ENCODE measurements at places on chromosomes 6 and 20.

- no peak for DNase-seq
Measured at GRCh38 chr6:37987559-37987958, 168.0 kb downstream of the ZFAND3 start.

DNA sequence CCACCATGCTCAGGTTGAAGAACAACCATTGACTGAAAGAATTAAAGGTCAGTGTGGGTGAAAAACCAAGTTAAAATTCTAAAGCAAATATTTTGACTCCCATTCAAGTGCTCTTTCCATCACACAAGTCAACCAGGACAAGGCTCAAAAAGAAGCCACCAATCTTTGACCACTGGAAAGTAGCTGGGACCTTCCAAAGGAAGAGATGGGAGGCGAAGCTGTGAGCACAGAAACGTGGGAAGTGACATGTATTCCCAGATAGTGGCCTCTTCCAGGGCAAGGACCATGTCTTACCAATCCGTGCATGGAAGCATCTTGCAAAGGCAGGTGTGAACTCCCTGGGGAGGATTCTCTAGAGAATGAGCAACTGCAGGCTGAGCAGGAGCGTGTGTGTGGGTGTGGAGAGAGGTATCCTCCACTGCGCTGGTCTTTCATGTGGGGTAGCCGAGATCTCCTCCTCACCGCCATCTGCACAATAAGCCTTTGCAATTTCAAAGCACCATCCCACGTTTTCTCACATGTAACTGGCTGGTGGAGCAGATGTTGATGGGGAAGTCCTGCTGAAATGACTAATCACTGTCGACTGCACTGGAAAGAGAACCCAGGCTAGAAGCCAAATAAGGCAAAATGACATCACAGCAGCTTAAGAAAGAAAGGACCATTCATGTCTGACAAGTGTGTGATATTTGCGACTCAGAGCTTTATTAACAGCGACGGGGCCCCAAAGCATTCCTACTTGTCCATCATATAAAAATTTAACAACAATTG, 189.4 kb upstream of the RREB1 start:
- no peak for DNase-seq

DNA sequence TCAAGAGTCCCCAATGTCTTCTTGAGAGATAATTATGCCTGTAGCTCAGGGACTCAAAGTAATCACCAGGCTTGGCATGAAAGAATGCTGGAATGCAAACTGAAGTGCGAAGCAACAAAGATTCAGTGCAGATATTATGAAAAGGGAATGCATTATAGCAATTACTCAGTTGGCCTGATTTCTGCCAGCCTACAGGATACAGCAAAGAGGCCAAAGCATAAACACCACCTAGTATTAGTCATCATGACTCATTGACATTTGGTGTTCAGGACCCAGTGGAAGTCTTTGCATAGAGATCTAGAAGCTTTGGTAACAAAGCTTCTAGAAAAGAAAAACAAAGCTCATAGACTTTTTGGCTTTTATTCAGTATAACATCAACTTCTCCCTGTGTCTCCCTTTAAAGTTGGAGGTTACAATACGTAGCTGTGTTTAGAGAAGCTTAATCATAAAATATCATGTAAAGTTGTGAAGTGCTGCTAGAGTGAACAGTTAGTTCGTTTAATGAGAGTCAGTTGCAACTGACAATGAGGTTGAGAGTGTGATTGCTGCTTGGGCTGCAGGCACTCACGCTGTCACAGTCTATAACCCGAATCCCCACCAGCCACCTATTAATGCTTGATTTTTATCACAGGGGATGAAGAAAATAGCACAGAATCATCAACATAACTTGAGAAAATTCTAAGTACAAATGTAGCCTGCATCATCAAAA, 932.7 kb downstream of the TFAP2A start:
- DNase-seq, result no peak

DNA sequence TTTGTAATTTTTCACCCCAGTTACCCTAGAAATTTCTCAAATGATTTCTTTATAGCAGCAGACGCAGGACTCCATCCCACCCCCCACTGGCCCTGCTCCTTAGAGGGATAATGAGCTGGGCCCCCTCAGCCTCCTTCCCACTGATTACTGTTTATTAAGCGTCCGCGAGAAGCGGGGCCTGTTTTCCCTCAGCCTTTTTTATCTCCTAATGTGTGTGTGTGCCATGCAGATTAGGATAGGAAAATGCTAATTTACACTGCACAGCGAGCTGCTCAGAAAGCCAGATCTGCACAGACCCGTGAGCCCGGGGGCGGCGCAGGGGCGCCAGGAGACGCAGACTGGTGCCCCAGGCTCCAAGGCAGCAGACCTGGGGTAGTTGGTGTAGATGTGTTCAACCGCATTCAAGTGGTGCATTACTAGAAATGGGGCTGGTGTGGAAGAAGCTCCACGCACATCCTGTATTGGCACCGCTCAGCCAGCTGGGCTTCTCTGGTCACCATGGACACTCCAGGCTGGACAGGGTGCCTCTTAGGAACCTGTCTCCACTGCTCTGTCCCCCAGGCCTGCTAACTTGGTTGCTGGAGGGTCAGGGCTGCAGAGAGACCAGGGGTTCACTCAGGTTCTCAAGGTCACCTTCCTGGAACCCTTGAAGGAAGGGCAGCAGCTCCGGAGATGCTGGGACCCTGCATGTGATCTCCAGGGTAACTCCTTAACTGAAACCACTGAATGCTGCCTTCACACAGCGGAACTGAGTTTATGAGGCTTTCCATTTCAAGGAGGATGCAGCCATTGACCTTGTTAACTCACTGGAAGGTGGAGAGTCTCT, 256.3 kb downstream of the ERMARD start:
- DNase-seq, result no peak

- no peak for DNase-seq
Measured at GRCh38 chr6:88380083-88380482, 213.9 kb upstream of the CNR1 start.

DNA sequence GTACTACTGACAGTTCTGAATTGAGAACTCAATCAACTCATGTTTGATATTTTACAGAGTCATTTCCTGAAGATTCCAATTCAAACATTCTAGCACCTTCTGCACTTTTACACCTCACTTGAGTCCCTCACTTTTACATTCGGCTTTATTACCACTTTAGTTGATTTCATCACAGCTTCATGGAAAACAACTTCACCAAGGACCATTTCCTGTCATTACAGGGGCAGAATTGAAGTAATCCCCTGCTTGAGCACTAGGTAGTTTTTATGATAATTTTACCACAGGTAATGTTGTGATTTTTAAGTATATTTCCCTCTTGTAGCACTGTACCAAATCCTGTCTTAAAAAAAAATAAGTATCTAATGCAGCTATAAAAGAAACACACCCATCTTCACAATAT, 312.9 kb downstream of the BTBD9 start:
- DNase-seq, result no peak

- no peak for DNase-seq
Measured at GRCh38 chr6:127917766-127918165, 16.9 kb upstream of the THEMIS start.

DNA sequence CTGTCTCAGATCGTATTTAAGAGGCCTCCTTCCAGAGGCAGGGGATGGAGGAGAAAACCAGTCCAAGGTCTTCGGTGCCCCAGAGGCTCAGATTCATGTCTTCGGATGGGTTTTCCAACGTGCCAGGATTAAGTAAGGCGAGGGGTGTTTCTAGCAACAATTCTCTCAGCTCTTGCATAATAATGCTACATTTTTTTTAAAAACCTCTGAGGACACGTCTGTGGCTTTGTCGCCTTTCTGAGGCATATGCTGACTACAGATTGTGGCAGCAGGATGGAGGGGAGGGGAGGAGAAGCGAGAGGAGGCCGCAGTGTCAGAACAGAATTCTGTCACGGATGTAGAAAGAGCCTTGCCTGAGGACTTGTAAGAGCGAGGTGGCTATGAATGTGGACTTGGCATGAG, 17.7 kb upstream of the CCDC167 start:
- no peak for DNase-seq

- no peak for DNase-seq
Measured at GRCh38 chr6:39880594-39880993, 53.7 kb downstream of the MOCS1 start.

DNA sequence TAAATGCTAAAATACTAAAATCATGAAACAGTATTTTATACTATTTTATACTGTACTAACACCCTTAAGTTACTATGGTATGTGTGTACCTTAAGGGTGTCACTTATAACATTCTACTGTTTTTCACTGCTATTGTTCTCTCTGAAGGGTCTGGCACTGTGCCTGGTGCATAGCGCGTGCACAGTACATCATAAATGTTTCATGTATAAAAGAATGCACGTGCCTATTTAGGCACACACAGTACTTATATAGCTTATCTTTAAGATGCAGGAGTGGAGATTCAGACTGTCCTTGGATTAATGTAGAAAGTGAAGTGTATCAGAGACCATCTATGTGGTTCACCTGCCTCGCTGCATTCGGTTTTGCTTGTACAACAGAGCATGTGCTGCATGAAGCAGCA, 64.0 kb upstream of the SGK1 start:
- no peak for DNase-seq

GRCh38 chr20:51574248-51575033, 31.9 kb upstream of the NFATC2 start:
- DNase-seq, result no peak

GRCh38 chr20:57385940-57386339, 5.3 kb upstream of the RBM38 start:
- no peak for DNase-seq

GRCh38 chr6:82362878-82363427, 664 bp upstream of the TPBG start:
- peak; percentile 58 for DNase-seq

DNA sequence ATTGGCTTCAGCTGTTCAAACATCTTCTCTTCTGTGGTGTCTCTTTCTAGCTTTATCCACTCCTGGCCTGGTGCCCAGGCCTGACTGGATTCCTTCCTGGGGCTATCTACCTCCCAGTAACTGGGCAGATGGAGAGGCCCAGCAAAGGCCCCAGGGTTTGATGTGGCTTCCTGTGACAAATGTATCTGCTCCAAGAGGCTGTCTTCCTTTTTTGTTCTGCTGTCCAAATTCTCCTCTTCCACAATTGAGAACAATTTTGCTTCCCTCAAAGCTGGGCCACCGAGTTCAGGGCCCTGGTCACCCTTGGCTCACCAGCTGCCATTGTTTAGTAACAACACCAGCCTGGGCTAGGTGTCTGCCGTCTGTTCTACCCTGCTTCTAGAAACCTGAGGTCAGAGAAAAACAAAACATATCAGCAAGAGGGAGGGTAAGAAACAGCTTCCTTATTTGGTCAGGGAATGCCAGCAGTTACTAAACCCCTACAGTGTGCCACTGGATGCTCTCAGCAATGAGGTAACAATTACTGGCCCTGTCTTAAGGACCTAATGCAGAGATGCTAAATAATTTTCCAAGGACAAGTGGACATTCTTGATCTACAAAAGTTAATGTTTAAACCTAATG, 3.9 kb downstream of the ZFP57 start:
- no peak for DNase-seq

DNA sequence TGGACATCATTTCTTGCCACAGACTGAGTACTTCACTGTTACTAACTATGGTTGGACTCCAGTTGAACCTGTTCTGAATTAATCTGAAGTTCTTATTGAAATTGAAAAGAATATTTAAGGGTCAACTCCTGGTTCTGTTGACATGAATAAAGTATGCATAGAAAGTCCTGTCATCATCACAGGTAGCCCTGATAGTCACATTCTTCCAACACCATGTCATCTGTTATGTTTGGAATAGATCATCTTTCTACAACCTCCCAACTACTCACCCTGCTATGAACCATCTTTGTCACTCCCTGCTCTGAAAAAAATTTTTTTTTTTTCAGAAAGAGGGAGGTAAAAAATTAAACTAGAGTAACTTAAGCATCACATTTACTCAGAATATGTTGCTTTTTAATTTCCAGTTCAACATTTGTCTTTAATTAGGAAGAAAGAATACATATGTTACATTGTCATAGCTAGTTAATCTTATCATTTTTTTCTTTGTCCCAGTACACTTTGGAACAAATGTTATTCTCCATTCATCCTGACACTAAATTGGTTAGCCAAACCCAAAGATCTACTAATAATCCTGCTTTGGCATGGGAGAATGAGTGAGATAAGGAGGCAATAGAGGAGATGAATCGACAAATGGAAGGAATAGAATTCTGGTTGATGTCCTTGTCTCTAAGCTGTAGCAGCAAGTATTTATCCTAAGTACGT, 775.1 kb upstream of the NRSN1 start:
- DNase-seq, result no peak

GRCh38 chr6:107728564-107728897, 95.6 kb downstream of the SCML4 start:
- DNase-seq, result no peak

Measured in ecto neural progenitor cell (in vitro differentiated cells).